ENCODE measurements at places on chromosomes 3 and 15.

- DNase-seq: peak; percentile 59
These were observed 776 bp downstream of the VGLL3 start for GRCh38 chr3:86990012-86990733.

DNA sequence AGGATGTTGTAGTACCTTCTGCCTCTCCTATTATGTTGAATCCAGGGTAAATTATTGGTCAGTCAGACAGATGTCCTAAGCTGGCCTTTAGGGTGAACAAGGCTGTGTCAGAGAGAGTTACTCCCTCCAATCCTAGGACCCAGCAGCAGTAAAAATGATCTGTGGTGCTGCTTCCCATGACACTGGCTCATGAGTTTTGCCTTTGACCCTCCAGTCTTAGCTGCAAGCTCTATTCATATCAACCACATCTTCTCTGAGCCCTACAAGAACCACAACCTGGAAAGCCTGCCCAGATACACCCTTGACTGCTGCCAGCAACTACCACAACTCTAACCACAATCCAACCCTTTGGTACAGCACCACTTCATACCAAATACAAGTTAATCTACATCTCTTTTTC lies 27.2 kb upstream of the PHLDB2 start:
- no peak for DNase-seq

GRCh38 chr3:175304404-175304803 lies 445.3 kb downstream of the NAALADL2 start:
- no peak for DNase-seq

GRCh38 chr3:41137686-41138111 lies 61.6 kb upstream of the CTNNB1 start:
- DNase-seq: peak; percentile 7

DNA sequence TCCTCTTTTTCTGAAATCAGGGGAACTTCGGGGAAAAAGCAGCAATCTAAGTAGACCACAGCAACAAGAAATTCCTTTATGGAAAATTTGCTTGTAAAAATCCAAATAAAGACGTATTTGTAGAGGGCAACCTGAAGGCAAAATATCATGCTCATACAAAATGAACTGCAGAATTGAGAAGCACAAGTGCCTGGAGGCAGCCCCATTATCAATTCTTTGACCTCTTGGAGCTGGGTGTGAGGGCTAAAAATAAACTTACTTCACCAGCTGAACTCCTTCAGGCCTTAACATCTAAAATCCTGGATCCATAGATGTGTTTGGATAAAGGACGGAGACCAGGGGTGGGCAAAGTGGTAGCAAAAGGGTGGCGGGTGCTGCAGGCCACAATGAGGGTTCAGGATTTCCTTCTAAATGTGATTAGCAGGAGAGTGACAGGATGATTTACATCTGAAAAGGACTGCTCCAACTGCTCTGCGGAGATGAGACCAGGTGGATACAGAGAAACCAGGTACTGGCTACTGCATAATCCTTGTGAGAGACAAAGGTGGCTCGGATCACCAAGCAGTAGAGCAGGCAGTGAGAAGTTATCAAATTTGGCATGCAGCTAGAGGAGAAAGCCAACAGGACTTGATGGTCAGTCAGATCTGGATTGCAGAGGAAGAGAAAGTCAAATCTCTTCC lies 81.7 kb upstream of the TJP1 start:
- no peak for DNase-seq

GRCh38 chr3:56254835-56255234 lies 213.4 kb downstream of the ERC2 start:
- no peak for DNase-seq

DNA sequence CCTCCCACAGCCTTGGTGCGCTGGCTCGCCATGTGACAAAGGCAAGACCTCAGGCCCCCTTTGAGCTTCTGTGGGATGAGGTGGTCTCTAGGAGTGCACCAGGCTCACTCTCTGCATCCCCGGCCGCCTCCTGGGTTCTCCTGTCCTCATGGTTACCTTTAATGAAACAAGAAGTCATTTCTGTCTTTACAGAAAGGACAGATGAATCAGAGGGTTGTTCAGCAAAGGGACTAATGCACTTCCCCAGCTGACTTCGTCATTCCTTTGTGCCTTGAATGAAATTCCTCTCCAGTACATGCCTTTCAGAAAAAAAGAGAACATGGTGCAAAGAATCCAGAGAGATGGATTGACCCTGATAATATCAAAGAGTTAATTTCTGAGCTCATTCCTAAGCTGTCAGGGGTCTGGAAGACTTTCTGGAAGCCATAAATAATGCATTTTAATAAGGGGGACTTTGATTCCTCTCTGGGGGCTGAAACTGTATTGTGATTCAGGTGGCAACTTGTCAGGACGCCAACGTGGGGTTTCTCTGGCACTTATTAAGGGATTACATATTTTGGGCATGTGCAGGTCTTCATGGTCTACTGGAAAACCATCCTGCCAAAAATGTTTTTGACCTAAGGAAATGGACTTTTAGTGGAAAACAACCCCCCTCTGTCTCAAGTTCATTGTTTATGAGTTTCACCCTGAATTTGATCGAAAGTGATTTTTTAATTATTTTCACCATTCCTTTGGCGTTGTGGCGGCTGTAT lies 122.7 kb downstream of the FBLN2 start:
- no peak for DNase-seq

- no peak for DNase-seq
These were observed 22.3 kb downstream of the FBLN2 start for GRCh38 chr3:13571264-13571663.

- no peak for DNase-seq
These were observed 12.3 kb downstream of the CEP19 start for GRCh38 chr3:196699749-196700148.

- no peak for DNase-seq
These were observed 399.7 kb upstream of the MCTP2 start for GRCh38 chr15:93831641-93832040.

GRCh38 chr3:117756563-117756962 lies 1047.0 kb downstream of the TUSC7 start:
- DNase-seq: peak; percentile 41

DNA sequence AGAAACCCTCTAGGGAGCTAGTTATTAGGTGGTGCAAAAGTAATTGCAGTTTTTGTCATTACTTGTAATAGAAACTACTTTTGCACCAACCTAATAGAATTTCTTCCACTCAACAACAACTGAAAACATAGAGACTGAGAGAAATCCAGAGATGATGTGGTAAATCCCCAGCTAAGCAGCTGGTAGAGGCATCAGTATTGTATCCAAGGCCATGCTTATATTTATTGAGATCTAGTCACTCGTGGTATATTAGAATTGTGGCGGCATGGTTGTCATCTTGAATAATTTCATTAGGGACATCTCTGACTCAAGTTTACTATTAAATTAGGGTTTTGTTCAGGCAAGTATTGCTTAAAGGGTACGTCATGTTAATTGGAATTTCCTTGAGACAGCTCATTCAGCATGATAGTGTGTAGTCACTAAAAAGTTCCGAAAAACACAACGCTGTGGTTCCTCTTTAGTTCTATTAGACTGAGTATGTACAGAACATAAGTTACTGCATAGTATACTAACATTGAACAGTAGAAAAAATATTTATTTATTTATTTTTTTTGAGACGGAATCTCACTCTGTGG lies 35.3 kb downstream of the PAK2 start:
- peak; percentile 74 for DNase-seq

- peak; percentile 98 for DNase-seq
These were observed 34.6 kb downstream of the BTD start for GRCh38 chr3:15636028-15636709.

- no peak for DNase-seq
These were observed 235.2 kb downstream of the GABRB3 start for GRCh38 chr15:26537663-26538062.

GRCh38 chr15:52783191-52783829 lies 6.8 kb downstream of the ONECUT1 start:
- no peak for DNase-seq

DNA sequence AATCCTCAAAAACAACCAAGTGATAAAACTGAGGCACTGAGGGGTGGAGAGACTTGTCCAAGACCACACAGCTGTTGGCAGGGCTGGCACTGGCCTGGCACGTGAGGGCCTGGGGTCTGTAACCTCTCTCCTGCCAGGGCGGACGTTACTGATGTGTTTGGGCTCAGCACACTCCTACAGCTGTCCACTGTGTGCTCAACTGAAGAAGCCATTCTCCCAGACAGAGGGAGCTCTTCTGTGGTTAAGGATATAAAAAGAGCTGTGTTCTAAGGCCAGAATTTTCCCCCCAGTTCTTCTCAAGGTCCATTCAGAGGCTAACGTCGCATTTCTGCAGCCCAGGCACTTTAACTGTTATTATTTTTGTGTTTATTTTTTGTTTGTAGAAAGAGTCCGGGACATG lies 429.0 kb upstream of the ATP11B start:
- DNase-seq: no peak

DNA sequence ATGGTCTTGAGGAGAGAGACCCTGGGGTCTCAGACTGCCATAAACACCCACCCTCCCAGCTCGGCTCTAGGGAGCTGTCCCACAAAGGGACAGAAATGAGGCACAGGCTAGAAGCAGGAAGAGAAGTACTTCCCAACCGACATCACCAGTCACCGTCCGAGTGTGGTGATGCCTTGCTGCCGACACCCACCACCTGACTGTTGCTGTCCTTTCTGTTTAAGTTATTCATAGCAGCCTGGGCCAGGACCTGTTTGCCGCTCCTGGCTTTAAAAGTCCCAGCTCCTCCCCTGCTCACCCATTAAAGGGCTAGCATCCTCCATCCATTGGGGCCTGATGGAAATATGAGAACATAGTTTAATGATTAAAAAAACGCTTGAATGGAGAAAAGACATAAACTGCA lies 13.2 kb upstream of the SPG11 start:
- DNase-seq: no peak

GRCh38 chr3:188303286-188303799 lies 149.4 kb downstream of the LPP start:
- DNase-seq: no peak

DNA sequence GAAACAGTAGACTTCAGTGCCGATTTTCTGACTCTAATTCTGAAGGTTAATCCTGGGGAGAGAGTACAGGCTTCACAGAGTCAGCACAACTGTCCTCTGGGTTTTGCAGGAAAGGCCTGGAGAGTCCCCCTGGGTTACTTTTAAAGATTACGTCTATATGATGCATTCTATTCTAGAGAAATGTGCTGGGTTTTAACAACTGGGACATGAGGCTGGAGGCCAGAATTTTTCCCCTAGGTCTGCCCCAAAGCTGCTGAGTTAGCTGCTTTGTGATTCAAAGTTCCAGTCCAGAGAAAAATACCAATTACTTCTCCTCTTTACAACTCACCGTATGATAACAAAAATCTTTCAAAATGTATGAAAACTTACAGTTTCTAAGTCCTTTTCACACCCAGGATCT lies 240.7 kb upstream of the TPRG1 start:
- no peak for DNase-seq

DNA sequence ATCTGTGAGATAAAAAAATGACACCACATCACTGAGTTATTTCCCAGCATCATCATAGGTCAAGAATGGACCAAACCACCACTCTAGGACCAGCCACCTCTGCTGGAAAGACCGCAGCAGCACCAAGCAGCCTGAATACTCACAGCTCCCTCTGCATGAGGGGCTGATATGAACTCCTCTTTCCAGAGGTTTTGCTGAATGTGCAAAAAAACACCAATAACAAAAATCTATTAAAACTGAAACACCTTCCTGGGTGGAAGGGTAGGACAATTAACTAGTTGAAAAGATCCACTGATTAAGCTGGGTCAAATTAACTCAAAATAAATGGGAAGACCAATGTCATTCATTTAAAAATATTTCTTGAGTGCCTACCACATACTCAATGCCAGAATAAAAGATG lies 28.9 kb upstream of the KCNMB3 start:
- DNase-seq: no peak

DNA sequence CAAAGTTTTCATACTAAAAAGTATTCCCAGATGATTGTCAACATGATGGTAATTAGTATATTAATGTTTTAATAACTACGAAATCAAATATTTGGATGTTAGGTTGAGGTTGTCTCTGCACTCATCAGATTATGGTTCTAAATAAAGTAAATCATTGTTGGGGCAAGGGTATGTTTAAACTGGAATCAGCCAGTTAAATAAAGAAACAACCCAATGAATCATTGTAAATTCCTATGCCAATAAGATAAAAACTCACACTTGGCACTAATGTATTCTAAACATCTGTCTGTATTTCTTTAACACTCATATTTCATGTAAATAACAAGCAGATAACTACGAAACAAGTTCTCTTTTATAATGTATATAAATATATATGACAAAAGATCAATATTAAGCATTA lies 92.7 kb downstream of the PEAK1 start:
- DNase-seq: no peak

- DNase-seq: peak; percentile 7
These were observed 312.2 kb upstream of the ZNF717 start for GRCh38 chr3:76097589-76097969.

GRCh38 chr15:40743921-40744814 lies 10.9 kb downstream of the RMDN3 start:
- DNase-seq: peak; percentile 84

- no peak for DNase-seq
These were observed 107.9 kb upstream of the DLG1 start for GRCh38 chr3:197406266-197406665.

DNA sequence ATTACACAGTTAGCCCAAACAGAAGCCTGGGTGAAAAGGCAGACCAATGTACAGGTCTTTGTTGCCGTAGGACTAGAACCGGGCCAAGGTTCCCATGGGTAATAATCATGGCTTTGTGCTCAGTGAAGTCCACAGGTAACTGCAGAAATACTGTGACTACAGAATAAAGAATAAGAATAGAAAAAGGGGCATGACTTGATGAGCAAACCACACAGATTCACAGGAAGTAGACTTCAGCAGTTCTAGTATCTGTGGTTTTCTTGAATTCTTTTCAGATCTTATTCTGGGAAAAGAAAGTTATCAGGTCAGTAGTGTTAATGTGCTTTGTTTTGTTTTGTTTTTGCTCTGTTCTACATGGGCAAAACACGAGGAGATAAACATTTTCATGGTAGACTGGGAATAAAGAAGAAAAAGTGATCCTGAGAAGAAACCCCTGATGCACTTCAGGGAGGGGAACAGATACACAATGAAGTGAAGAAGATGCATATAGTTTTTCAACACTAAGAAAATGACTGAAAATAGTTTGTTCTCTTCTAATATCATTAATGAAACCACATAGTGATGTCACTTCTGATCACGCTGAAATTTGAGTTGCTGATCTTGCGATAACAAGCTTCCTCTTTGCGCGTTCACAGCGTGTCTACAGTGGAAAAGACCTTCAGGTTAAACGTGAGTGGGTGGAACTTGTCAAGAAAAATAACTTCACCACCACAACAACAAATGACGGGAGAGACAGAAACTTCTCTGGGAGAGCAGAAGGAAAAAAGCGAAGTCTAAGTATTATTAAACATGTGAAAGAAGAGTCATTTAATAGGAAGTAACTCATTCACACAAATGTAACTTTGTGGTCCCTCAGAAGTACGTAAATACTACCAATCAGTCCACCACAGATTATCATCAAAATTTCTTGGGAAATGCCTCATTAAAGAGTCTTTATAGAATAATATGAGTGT lies 315.8 kb upstream of the SATB1 start:
- DNase-seq: no peak

DNA sequence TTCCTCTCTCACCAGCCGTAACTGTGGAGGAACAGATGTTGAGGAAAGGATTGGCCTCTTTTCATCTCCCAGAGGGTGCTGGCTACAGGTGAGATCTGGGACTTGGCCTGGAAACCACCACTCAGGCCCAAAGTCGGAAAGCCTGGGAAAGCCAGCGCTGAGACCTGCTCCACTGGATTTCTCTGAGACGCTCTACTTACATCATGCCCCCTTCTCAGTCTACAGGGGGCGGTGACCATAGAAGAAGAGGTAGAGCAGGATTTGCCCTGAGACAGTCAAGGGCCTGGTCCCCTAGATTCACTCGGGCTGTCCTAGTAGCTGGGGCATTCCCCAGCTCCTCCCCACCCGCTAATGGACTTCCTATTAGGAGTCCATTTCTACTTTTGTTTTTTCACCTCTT lies 80.9 kb downstream of the C3orf38 start:
- no peak for DNase-seq
